ENCODE measurements at places on chromosomes 2 and 18.
A peak's percentile ranks its signal among the peaks of the same experiment; 100 is the strongest.

DNA sequence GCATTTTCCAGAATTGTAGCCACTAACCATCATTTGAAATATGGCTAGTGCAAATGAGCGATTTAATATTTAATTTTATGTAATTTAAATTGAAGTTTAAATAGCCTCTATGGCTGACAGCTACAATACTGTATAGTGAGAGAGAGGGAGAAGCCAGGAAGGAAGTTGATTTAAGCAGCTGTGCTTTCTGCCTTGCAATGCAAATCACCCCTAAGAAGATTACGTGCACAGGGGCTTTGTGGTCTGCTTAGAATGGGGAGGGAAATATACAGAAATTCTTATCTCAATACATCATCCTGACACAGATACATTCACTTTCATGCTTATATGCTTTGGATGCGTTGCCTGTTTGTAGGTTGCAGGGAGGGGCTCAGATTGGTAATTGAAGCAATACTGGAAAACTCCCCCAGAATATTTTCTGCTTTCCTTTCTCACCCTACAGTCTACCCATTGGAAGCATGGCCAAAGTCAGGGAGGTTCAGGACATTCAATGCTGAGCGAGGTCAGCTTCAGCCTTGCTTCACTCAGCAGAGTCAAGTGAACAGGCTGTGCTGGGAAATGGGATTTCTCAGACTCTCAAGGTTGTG lies 674.0 kb downstream of the CNTNAP5 start:
- no peaks in the 10 kb centered on the region for H3K36me3 ChIP-seq
- H3K4me1 ChIP-seq: no peaks in the 10 kb centered on the region
- H3K4me3 ChIP-seq: no peak overlapping the region
- H3K27me3 ChIP-seq: no peaks in the 10 kb centered on the region
- H3K27ac ChIP-seq: no peak overlapping the region

DNA sequence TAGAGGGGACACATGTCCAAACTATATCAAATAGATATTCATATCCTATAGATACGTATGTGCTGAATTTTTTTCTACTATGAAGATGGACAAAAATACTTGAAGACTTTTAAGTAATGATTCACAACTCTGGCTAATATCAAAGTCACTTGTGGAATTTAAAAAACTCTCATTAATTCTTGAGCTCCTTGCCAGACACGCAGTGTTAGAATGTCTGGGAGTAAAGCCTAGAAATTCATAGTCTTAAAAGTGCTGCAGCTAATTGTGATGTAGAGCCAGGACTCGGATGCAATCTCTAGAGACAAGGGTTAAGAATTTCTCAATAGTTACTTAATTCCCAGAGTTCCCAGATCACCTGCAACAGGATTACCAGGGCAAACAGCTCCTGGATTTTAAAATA lies 107.4 kb downstream of the ARL6IP6 start:
- H3K27ac ChIP-seq: no peak overlapping the region
- no peaks in the 10 kb centered on the region for H3K4me1 ChIP-seq
- H3K36me3 ChIP-seq: no peaks in the 10 kb centered on the region
- H3K4me3 ChIP-seq: no peak overlapping the region
- no peak for DNase-seq

DNA sequence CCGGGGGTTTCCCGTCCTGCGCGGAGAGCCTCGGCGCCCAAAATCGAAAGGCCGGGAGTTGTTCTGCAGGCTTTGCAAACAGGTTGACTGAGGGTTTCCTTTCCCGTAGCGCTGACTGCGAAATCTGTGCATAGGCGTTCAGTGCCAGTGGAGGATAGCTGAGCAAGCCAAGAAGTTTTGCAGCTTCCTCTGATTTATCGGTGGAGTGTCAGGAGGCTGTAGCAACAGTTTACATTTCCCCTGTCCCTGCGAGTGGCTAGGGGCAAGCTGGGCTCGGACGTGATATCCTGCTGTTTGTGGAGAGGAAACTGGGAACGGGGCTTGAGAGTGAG lies 694 bp downstream of the THSD7B start:
- no peaks in the 10 kb centered on the region for H3K36me3 ChIP-seq
- DNase-seq: no peak
- H3K27ac ChIP-seq: no peak overlapping the region
- peaks cover 55% of the 10 kb centered on the region for H3K27me3 ChIP-seq
- peak overlapping the region; percentile 51 for H3K4me3 ChIP-seq
- no peaks in the 10 kb centered on the region for H3K4me1 ChIP-seq

DNA sequence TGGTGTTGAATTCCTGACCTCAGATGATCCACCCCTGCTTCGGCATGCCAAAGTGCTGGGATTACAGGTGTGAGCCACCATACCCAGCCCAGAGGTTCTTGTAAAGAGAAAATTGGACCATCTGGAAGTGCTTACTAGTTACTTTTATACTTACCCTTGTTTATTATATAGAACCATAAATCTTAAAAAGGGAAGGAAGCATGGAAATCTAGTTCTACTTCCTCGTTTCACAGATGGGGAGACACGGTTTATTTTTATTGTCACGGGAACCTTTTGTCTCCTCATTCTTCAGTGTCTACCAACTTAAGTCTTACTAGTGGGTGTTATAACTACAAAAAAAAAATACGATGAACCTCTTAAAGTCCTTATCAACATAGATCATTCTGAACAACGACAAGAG lies 45.8 kb upstream of the PDK1 start:
- no peaks in the 10 kb centered on the region for H3K27me3 ChIP-seq
- DNase-seq: no peak
- H3K27ac ChIP-seq: no peak overlapping the region

DNA sequence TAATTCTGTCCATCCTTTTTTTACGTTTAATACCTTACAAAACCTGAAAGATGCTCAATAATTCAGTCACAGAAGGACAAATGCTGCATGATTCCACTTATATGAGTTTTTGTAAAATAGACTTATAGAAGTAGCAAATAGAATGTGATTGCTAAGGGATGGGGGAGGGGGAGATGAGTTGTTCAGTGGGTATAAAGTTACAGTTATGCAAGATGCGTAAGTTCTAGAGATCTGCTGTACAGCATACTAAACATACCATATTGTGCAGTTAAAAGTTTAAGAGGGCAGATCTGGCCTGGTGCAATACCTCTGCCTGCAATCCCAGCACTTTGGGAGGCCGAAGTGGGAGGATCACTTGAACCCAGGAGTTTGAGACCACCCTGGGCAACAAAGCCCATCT lies 78.8 kb downstream of the TET3 start:
- H3K4me3 ChIP-seq: no peak overlapping the region
- H3K27ac ChIP-seq: no peak overlapping the region
- no peak for DNase-seq
- peaks cover 12% of the 10 kb centered on the region for H3K4me1 ChIP-seq

- DNase-seq: no peak
- no peaks in the 10 kb centered on the region for H3K36me3 ChIP-seq
- H3K27ac ChIP-seq: no peak overlapping the region
- peaks cover 12% of the 10 kb centered on the region for H3K4me1 ChIP-seq
- no peak overlapping the region for H3K4me3 ChIP-seq
Observed at GRCh38 chr2:30492619-30493018, 45.6 kb downstream of the LCLAT1 start.

- H3K4me1 ChIP-seq: peaks cover 14% of the 10 kb centered on the region
- no peaks in the 10 kb centered on the region for H3K27me3 ChIP-seq
- H3K4me3 ChIP-seq: no peak overlapping the region
- no peaks in the 10 kb centered on the region for H3K36me3 ChIP-seq
Observed at GRCh38 chr18:50836521-50836957, 16.7 kb upstream of the MRO start.

- H3K27ac ChIP-seq: no peak overlapping the region
- H3K4me1 ChIP-seq: peaks cover 82% of the 10 kb centered on the region
- H3K36me3 ChIP-seq: peaks cover 32% of the 10 kb centered on the region
Observed at GRCh38 chr2:65232636-65233035, 5.0 kb downstream of the ACTR2 start.
